ENCODE measurements at places on chromosomes 11 and 22.

GRCh38 chr22:40224702-40225101 lies 47.0 kb downstream of the TNRC6B start:
- no peaks in the 10 kb centered on the region for H3K27me3 ChIP-seq
- H3K4me1 ChIP-seq = peaks cover 27% of the 10 kb centered on the region
- peaks cover 8% of the 10 kb centered on the region for H3K36me3 ChIP-seq
- H3K27ac ChIP-seq = peak overlapping the region; percentile 80
- DNase-seq = no peak

DNA sequence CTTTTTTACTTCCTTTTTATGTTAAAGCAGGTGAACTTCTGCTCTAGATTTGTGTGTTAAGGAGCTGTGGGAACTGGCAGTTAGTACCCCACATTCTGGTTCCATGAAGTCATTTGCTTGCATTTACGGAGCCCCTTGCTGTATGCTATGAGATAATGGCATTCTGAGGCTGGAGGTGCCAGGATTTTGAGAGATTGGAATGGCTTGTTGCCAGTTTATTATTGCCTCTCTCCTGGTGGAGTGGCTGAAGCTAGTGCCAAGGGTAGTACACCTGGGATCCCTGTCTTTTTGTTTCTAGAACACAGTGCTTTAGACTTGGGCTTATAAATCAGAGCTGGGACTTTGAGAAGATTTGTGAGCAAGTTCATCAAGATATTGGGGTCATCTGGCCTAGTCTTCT lies 73.8 kb downstream of the STIM1 start:
- H3K4me1 ChIP-seq = peaks cover 26% of the 10 kb centered on the region
- peak overlapping the region; percentile 87 for H3K27ac ChIP-seq
- no peak overlapping the region for H3K4me3 ChIP-seq
- H3K27me3 ChIP-seq = no peaks in the 10 kb centered on the region

DNA sequence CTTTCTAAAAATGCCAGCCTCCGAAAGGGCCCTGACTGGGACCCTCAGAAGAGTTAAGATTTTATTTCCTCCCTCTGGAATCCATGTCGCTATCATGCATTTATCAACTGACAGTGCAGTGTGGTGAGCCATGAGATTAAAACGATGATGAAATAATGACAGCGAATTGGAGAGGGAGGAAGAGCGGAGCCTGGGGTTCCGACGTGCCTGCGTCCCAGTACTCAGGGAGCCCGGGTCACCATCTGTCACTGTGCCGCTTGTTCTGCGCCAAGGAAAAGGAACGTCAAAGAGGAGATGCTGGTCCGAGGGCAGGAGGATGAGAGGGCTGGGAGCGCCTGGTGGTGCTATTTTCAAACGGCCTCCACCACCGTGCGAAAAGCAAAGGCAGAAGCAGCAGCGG lies 46.2 kb downstream of the MACROD1 start:
- no peak for DNase-seq
- H3K27me3 ChIP-seq = no peaks in the 10 kb centered on the region
- H3K4me3 ChIP-seq = no peak overlapping the region
- no peaks in the 10 kb centered on the region for H3K4me1 ChIP-seq

DNA sequence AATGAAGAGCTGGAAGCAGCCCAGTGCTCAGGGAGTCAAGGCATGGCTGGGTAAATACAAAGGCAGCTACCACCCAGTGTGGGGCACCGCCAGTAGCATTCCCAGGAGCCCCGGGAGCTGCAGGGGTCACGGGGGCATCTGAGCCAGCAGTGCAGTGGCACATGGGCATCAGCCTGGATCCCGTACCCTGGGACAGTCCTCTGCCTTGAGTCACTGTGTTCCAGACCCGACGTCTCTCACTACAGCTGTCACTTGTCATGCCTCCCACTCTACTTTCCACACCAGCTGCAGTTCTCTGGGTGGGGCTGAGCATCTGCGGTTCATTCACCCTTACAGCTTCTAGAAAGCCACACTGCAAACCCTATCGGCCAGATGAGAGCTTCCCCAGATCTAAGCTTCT lies 29.6 kb downstream of the DHCR7 start:
- peak; percentile 32 for DNase-seq
- H3K36me3 ChIP-seq = no peaks in the 10 kb centered on the region
- H3K4me3 ChIP-seq = peak overlapping the region; percentile 24
- H3K27me3 ChIP-seq = peaks cover 7% of the 10 kb centered on the region
- H3K27ac ChIP-seq = no peak overlapping the region

- peaks cover 4% of the 10 kb centered on the region for H3K4me1 ChIP-seq
- H3K27me3 ChIP-seq = no peaks in the 10 kb centered on the region
- no peak overlapping the region for H3K4me3 ChIP-seq
- no peak overlapping the region for H3K27ac ChIP-seq
Observed at GRCh38 chr11:2800655-2801531, 84.7 kb downstream of the CDKN1C start.

GRCh38 chr11:65882120-65883057 lies 2.8 kb downstream of the CTSW start:
- DNase-seq = no peak
- peaks cover 11% of the 10 kb centered on the region for H3K36me3 ChIP-seq
- no peak overlapping the region for H3K27ac ChIP-seq
- peaks cover 18% of the 10 kb centered on the region for H3K4me1 ChIP-seq
- no peak overlapping the region for H3K4me3 ChIP-seq

GRCh38 chr11:7575841-7576725 lies 62.3 kb downstream of the PPFIBP2 start:
- H3K27ac ChIP-seq = no peak overlapping the region
- peaks cover 7% of the 10 kb centered on the region for H3K36me3 ChIP-seq
- H3K4me3 ChIP-seq = no peak overlapping the region
- DNase-seq = no peak
- peaks cover 30% of the 10 kb centered on the region for H3K4me1 ChIP-seq
- no peaks in the 10 kb centered on the region for H3K27me3 ChIP-seq

DNA sequence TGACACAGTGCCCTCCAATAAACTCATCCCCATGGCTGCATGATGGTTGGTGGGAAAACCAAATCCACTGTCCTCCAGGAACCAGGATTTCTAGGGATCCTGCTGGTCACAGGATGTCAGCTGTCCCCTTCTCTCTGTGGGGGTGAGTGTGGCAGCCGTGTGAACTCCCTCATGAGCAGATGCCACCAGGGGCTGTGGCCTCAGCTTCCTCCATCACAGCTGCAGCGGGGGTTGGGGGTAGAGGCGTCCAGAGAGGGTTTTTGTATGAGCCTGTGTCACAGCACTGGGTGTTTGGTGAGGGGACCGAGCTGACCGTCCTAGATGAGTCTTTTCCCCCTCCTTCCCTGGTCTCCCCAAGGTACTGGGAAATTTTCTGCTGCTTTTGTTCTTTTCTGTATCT lies 26.4 kb downstream of the IGLL5 start:
- H3K27ac ChIP-seq = peak overlapping the region; percentile 74
- H3K36me3 ChIP-seq = no peaks in the 10 kb centered on the region
- peaks cover 54% of the 10 kb centered on the region for H3K4me1 ChIP-seq
- DNase-seq = no peak

GRCh38 chr22:22071455-22071854 lies 88.9 kb upstream of the TOP3B start:
- H3K4me1 ChIP-seq = peaks cover 3% of the 10 kb centered on the region
- H3K27me3 ChIP-seq = no peaks in the 10 kb centered on the region
- no peak overlapping the region for H3K4me3 ChIP-seq
- DNase-seq = no peak
- no peaks in the 10 kb centered on the region for H3K36me3 ChIP-seq

GRCh38 chr22:25008666-25009065 lies 56.1 kb downstream of the KIAA1671 start:
- H3K27me3 ChIP-seq = peaks cover 4% of the 10 kb centered on the region
- H3K4me3 ChIP-seq = no peak overlapping the region
- H3K36me3 ChIP-seq = no peaks in the 10 kb centered on the region
- no peak for DNase-seq

- H3K4me1 ChIP-seq = peaks cover 76% of the 10 kb centered on the region
- H3K4me3 ChIP-seq = peak overlapping the region; percentile 19
- DNase-seq = no peak
- H3K27me3 ChIP-seq = no peaks in the 10 kb centered on the region
- H3K36me3 ChIP-seq = peaks cover 24% of the 10 kb centered on the region
Observed at GRCh38 chr22:29383740-29384139, 4.6 kb downstream of the AP1B1 start.

GRCh38 chr11:109697140-109697843 lies 275.3 kb downstream of the C11orf87 start:
- no peaks in the 10 kb centered on the region for H3K4me1 ChIP-seq
- H3K4me3 ChIP-seq = no peak overlapping the region
- H3K27me3 ChIP-seq = peaks cover 2% of the 10 kb centered on the region
- H3K27ac ChIP-seq = no peak overlapping the region
- no peak for DNase-seq

DNA sequence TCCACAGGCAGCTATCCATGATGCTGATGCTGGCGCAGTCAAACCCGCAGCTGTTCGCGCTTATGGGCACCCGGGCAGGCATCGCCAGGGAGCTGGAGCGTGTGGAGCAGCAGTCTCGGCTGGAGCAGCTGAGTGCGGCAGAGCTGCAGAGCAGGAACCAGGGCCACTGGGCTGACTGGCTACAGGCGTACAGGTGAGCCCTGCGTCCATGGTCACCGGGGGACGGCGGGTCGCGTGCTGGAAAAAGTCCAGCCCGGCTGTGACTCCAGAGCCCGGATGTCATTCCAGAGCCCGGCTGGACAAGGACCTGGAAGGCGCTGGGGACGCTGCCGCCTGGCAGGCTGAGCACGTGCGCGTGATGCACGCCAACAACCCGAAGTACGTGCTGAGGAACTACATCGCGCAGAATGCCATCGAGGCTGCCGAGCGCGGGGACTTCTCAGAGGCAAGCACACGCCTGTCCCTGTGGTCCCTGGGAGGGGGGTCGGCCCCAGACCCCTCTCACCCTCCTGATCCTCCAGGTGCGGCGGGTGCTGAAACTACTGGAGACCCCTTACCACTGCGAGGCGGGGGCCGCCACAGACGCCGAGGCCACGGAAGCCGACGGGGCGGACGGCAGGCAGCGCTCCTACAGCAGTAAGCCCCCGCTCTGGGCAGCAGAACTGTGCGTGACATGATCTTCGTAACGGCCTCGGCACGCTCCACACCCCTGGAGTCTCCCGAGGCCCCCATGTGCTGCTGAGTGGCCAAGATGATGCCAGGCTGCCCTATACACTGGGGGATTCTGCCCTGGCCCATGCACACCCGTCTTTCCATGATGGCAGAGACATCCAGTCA lies 16.1 kb downstream of the SELENOO start:
- H3K27me3 ChIP-seq = no peaks in the 10 kb centered on the region
- no peak overlapping the region for H3K4me3 ChIP-seq
- no peak for DNase-seq
- H3K36me3 ChIP-seq = peaks cover 20% of the 10 kb centered on the region

- DNase-seq = no peak
- no peaks in the 10 kb centered on the region for H3K27me3 ChIP-seq
- H3K4me1 ChIP-seq = peaks cover 7% of the 10 kb centered on the region
Observed at GRCh38 chr22:23780146-23780748, 6.5 kb upstream of the SMARCB1 start.
